ENCODE measurements at places on chromosomes 6 and 20.
A peak's percentile ranks its signal among the peaks of the same experiment; 100 is the strongest.

DNA sequence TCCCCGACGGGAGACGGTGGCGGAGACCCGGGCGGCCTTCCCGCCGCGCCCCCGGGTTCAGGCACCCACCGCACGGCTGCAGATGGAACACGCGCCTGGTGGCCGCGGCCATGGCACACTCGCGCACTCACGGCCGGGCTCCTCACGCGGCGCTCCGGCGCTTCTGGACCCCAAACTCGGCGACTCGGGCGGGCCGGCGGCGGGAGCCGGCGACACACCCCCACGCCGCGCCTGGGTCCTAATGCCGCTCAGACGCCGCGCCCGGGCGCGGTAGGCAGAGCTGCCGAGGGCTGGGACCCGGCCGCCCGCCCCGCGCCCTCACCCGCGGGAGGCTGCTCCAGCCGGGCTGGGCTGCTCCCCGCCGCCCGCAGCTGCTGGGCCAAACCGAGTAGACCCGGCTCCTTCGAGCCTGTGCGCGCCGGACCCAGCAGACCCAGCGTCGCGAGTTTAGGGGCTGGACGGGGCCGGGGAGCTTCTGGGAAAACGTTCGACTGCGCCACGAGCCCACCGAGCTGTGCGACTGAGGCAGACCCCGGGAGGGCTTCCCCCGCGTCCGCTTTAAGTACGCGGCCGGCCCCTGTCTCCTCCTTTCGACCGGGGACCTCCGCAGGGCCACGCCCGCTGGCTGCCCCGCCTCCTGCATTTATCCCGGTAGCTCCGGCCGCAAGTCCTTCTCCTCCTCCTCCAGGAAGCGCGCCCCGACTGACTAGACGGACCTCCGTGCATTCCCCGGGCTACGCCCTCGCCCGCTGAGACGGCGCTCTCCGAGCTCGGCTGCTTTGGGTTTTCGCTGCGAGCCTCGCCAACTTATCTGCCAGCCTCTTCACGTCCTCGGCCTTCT lies at the start of gene SLC4A11:
Gene SLC4A11, minus strand, starts transcription at position 165 of the 841 bp plus-strand sequence. Its CDS starts 53 bp downstream, at position 112.
- peak; percentile 45 for DNase-seq

- DNase-seq, result no peak
Observed at GRCh38 chr6:42433409-42433808, 18.3 kb downstream of the TRERF1 start.

DNA sequence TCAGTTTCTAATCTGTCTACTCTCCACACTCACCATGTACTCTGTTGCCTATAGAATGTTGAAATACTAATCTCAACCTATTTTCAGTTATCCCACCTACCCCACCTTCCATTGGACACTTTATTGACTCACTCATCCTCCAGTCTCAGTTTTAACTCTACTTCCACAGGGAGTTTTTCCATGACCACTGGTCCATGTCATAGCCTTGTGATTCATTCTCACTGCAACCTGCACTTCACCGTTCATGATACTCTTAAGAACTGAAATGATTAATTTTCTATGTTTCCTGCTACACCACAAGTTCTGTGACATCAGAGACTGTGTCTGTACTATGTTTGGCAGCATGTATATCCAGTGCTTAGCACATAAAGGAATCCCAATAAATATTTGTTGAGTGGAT lies 122.8 kb upstream of the HSF2 start:
- no peak for DNase-seq

GRCh38 chr6:170032706-170033309 lies 258.1 kb downstream of the DLL1 start:
- no peak for DNase-seq

DNA sequence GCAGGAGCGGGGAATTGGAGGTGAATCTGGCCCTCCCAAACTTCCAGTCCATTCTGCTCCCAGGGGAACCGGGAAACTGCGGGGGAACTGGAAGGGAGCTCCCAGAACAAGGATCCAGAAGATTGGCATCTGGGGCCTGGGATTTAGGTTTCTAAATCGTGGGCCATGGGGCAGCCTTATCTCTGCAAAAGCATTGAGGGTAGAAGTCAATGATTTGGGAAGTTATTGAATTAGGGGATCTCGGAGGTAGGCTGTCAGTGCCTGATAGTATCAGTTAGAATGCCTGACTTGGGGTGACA lies 45.1 kb downstream of the HNF4A start:
- no peak for DNase-seq

GRCh38 chr6:134537146-134537555 lies 219.2 kb upstream of the SGK1 start:
- DNase-seq, result peak; percentile 80

GRCh38 chr20:26163890-26164289 lies 467.2 kb upstream of the ZNF337 start:
- peak; percentile 3 for DNase-seq

DNA sequence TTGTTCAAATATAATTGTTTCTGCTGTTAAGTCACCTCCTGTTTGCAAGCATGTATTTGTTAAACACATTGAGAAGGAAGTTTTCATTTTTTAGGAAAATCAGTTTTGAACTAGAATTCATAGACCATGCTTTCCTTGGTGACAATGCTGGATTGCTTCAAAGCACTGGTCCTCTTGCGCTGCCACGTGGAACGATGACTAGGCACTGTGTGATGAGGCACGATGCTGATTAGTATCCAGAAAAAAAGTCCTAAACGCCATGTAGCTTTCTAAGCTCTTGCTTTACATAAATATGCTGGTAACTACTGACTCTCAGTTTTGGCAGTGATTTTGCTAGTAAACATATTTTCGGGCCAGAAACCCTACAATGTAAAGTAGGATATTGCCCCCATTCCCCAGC lies 11.1 kb upstream of the EXOC2 start:
- DNase-seq, result no peak

GRCh38 chr6:98433325-98434056 lies 400.9 kb upstream of the POU3F2 start:
- no peak for DNase-seq

DNA sequence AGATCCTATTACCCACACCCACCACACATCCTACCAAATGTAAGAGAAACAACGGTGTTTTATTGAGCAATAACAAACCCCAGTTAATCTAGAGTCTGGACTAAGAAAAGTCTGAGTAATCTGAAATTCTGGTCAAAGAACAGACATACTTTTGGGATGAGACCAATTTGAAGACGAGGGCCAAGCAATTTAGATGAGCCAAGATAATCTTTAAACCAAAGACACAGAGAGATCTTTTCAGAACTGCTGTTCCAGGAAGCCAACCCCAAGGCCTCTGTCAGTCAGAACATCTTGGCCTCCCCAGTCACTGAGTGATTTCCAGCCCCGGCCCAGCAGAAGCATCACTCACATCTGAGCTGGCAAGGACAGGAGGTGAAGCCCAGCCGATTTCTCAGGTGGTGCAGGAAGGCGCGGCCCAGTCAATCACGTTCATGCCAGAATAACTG lies 118.5 kb upstream of the SYNDIG1 start:
- no peak for DNase-seq

Measured in T1000 (cell line).